ENCODE measurements at places on chromosomes 16 and 17.

GRCh38 chr17:76748657-76749056 lies 10.7 kb downstream of the MFSD11 start:
- DNase-seq, result no peak

- no peak for DNase-seq
These were observed 107.0 kb downstream of the ARHGAP44 start for GRCh38 chr17:12896180-12896785.

DNA sequence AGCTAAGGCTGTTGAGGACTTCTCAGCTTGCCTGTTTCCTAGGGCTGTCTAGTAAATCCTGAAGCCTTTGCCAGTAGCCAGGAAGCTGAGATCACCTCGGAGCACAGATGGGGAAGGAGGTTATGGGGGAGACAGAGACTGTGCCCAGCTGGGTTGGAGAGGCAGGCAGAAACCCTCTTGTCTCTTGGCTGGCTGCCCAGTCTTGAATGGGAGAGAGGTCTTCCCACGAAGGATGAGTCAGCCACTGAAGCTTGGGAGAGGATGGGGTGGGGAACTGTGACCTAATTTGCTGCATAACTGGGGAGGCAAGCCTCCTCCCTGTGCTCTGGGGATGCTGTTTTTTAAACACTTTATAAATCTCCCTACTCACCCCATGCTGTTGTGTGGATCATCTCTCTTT lies 69.8 kb downstream of the SHISA9 start:
- no peak for DNase-seq

- DNase-seq, result no peak
These were observed 40.3 kb downstream of the PKD1 start for GRCh38 chr16:2095315-2095853.

GRCh38 chr17:2649191-2649590 lies 55.7 kb downstream of the PAFAH1B1 start:
- no peak for DNase-seq

- DNase-seq, result no peak
These were observed 2.5 kb downstream of the KANSL1 start for GRCh38 chr17:46190763-46191162.

DNA sequence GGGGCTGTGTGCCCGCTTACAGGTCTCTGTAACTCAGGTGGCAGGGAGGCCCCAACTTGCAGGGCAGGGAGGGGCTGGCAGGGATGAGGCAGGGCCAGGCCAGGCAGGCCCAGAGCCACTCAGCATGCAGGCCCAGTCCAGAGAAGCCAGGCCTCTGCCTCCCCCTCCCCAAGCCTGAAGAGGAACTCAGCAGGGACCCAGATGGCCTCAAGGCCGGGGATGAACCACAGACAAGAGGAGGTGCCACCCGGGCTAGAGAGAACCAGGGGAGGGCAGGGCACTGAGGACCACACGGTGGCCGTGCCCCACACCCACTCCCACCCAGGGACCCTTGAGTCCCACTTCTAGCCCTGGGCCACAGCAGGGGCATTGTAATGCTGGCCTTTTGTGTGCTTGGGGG lies 29.8 kb upstream of the EIF1 start:
- DNase-seq, result no peak

DNA sequence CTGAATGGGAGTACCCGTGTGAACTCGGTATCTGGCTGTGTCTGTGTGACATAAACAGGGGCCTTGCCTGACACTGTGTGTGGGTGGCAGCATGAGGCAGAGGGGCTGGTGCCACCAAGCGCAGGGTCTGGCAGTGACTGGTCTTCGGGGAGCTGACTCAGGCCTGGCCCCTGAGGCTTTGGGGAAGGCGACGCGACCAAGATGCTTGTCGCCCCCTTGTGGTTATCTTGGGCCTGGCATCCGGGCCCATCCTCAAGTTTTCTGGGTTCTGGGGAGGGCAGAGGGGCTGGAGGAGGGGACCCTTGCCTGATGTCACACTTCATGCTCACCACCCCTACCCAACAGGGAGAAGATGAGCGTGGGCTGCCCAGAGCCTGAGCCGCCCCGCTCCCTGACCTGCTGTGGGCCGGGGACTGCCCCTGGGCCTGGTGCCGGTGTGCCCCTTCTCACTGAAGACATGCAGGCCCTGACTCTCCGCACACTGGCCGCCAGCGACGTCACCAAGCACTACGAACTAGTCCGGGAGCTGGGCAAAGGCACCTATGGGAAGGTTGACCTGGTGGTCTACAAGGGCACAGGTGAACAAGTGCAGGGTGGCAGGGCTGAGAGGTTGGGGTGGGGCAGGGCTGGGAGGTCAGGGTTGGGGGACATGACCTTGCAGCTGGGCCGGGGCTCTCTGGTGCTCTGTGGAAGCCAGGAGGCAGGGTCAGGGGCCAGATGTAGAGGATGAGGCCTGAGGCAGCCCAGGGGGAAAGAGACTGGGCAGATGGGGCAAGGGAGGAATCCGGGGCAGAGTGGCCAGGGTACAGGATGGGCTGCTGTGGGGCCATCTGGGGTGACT lies 24.9 kb downstream of the SBK1 start:
- peak; percentile 89 for DNase-seq

DNA sequence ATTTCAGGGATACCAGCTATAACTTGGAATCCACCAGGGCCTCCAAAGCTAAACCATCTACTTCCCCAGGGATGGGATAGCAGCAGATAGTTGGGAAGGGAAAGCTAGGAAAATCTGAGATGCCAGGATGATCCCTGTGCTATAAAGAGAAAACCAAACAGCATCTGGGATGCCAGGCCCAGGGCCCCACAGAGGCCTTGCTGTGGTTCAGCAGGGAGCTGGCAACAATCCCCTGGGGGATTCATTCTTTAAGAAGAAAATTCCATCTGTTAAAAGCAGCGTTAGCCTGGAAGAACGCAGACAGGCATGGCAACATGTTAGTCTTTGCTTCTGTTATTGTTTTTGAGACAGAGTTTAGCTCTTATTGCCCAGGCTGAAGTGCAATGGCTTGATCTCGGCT lies 16.6 kb downstream of the MYO18A start:
- DNase-seq, result no peak

- peak; percentile 83 for DNase-seq
These were observed 25.2 kb upstream of the USP36 start for GRCh38 chr17:78865682-78866390.

DNA sequence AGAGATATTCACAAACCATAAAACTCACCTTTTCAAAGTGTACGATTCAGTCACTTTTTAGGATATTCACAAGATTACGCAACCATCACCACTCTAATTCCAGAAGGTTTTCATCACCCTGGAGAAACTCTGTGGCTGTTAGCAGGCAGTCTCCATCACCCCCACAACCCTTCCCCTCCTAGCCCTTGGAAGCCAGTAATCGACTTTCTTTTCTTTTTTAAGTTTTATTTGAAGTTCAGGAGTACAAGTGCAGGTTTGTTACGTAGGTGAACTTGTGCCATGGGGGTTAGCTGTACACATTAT lies 363.5 kb downstream of the CPPED1 start:
- DNase-seq, result no peak

DNA sequence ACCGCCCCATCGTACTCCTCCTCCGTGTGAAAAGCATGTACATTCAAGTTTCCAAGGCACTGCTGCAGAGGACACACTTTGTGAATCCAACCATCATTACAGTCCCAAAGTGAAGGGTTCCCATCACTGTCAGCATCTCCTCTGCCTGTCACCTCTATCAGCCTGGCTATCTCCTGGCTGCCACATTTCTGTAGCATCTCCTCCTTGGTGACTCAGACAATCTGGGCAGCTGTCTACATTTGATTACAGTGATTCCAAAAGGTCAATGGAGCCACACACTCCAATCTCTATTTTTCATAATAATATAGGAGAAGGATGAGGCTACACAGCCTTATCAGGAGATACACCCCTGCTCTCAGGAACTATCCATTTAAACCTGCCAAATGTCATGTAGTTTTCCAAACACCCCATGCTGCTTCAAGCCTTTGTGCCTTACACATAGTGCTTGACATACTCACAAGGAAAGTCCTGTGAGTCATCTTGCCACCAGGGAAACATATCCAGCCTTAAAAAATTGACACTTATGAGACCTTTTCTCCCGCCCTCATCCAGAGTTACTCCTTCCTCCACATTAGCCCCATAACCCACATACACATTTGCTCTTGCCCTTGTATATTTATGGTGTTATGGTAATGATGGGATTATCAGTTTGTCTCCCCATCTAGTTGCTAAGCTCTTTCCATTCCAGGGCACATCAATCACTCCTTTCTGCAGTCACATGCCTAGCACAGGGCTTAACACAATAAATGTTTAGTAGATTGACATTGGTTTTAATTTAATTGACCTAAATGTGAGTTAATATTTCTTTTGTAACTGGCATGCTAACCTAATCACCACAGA lies 250.1 kb upstream of the CDH5 start:
- no peak for DNase-seq

GRCh38 chr17:41664587-41665565 lies 23.8 kb upstream of the EIF1 start:
- DNase-seq, result no peak

DNA sequence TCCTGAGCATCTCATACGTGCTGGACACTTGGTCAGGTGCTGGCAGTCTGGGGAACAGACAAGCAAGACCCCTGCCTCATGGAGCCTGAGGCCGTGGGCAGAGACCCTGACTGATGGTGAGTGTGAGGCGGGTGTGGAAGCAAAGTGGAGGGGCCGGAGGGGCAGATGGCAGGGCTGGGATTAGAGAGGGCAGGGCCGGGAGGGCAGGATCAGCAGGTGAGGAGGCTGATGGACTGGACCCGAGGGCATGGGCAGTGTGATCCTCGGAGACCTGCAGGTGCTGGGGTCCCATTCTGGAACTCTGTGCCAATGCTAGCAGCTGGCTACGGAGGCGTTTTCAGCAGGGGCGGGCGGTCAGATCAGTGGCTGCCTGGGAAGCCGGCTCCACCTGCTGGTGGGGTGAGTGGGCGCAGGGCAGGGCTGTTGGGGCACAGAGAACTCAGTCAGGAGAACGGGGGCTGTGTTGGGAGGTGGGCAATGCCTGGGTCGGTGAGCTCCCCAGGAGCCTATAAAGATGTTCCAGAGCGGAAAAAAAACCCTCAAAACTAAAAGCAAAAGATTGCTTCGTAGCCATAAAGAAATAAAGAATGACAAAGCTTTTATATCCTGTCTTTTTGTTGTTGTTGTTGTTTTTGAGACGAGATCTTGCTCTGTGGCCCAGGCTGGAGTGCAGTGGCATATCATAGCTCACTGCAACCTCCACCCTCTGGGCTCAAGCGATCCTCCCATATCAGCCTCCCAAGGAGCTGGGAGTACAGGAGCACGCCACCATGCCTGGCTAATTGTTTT lies 8.9 kb upstream of the C16orf74 start:
- peak; percentile 60 for DNase-seq

DNA sequence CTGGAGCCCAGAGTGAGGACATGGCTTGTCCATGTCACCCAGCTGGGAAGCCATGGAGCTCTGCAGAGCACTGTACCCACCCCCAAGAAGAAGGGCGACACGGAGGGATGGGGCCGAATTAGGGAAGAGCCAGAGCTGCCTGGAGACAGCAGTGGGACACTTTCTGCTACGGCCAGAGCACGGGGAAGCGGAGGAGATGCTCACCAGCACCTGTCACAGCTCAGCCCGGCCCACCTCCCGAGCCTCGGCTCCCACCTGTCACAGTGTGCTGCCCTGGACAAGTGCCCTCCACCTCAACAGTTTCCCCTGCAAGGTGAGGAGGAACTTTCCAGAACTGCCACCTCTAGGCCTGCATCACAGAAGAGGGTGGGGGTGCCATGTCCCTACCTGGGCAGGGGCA lies 36.4 kb downstream of the PEMT start:
- DNase-seq, result no peak

- no peak for DNase-seq
These were observed 34.6 kb downstream of the DCUN1D3 start for GRCh38 chr16:20865420-20866131.

- no peak for DNase-seq
These were observed 29.1 kb upstream of the SHCBP1 start for GRCh38 chr16:46650254-46650623.

DNA sequence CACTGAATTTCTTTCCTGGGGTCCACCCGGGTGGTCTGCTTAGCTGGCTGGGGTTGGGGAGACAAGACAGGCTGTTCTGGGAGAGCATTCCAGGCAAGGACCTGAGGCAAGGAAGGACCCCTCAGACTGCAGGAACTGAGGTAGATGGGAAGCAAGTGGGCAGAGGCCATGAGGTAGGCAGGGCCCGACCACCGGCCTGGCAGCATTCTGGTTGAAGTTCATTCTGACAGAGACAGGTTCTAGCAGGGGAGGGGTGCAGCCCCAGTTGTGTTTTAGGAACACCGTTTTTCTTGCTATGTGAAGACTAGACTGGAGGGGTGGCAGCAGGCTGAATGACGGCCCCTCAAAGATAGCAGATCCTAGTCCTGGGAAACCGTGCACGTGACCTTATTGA lies 17.5 kb downstream of the B9D1 start:
- no peak for DNase-seq

GRCh38 chr16:59487067-59487466 lies 753.0 kb upstream of the GOT2 start:
- no peak for DNase-seq

- DNase-seq, result peak; percentile 8
These were observed 5.8 kb upstream of the GNA13 start for GRCh38 chr17:65062171-65062915.

DNA sequence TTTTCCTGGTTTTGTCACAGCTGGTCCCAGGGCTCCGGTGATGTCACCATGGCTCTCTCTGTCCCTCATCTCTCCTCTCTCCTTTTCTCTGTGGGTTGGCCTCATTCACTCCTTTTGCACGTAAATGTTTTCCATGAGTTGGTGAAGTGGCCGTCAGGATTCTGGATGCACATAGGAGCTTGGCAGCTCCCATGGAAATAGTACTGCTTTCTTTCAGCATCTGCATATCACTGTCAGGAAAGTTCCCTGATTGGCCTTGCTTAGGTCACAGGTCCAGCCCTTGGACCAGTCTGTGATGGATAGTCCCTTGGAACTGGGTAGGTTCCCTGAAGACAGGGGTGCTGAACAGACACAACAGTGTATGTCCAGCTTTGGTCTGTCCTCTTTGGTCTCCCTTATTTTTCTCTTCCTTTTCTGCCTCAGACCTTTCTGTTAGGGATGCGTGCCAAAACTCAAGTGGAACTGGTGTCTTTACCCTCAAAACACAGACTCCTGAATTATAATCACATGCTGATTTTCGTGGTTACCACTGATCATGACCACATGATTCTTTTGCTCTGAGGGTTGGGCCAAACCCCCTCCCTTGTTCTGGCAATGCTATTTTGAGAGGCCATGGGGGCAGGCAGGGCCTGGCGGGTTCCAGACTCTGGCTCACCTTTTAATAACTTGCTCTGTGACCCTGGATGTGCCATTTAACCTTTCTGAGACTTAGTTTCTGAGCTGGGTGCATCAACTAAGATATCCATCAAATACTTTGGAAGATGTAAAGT lies 99.0 kb downstream of the MSI2 start:
- DNase-seq, result no peak

- no peak for DNase-seq
These were observed 7.6 kb upstream of the PPP1R1B start for GRCh38 chr17:39618956-39619785.
